Caki2 (cell line): ENCODE measurements at places on chromosomes 2 and 18.

- DNase-seq: no peak
Measured at GRCh38 chr18:13447621-13448334, 229.2 kb downstream of the LDLRAD4 start.

GRCh38 chr2:64277101-64277849, 133.1 kb upstream of the PELI1 start:
- DNase-seq: peak; percentile 53

DNA sequence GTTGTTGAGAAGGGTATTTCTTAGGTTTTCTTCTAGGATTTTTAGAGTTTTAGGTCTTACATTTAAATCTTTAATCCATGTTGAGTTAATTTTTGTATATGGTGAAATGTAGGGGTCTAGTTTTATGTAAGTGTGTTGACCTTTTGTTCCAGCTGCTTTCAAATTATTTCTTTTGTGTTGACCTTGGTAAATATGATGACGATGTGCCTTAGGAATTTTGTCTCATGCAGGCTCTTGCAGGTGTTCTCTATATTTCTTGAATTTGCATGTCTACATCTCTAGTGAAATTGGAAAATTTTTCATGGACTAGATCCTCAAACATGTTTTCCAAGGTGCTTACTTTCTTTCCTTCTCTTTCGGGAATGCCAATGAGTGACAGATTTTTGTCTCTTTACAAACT, 1609.3 kb upstream of the ZEB2 start:
- no peak for DNase-seq

DNA sequence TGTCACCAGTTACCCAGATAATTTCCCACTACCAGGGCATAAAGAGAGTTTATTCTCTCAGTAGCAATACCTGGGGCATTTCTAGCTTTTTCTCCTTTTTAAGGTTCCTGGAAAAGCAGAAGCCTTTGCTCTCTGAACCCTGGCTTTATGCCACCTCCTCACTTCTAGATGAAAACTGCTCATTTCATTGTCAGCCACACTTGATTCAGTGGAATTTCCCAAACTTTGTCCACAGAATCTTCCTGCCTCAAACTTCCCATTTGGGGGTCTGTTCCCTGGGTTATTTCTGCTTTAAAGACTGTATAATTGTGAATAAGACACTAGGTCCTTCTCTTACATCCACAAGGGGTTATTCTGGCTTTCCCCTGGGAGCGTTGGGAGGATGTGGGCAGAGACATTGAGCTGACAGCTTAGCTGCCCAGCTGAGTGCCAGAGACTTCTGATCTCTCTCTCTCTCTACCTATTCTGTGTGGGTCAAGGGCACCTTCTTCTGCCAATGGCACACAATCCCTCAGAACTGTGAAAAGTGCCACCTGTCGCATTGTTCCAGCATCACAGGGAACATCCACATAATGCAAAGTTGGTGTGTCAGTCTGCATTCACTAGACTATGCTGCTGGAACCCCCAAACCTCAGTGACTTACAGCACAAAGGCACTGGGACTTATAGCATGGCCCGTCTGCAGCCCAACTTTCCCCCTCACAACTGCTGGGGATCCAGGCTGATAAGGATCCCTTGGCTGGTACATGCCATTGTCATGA, 19.9 kb upstream of the NRP2 start:
- no peak for DNase-seq

DNA sequence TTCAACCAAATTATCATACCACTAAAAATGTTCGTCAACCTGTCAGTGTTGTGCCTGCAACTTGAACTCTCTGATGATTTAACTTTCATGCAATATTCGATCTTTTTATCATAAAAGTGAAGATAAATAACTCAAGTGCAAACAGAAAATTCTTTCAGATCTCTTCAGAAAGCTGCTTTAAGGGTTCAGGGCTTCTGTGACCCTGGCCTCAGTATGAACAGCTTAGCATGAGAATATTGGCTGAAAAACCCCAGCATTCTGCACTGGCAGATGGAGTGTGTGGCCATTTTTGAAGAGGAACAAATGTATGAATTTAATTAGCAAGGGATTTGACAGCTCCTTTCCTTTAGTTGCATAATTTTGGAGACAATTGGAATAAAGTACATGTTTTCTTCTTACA, 851.4 kb upstream of the SOX11 start:
- no peak for DNase-seq

DNA sequence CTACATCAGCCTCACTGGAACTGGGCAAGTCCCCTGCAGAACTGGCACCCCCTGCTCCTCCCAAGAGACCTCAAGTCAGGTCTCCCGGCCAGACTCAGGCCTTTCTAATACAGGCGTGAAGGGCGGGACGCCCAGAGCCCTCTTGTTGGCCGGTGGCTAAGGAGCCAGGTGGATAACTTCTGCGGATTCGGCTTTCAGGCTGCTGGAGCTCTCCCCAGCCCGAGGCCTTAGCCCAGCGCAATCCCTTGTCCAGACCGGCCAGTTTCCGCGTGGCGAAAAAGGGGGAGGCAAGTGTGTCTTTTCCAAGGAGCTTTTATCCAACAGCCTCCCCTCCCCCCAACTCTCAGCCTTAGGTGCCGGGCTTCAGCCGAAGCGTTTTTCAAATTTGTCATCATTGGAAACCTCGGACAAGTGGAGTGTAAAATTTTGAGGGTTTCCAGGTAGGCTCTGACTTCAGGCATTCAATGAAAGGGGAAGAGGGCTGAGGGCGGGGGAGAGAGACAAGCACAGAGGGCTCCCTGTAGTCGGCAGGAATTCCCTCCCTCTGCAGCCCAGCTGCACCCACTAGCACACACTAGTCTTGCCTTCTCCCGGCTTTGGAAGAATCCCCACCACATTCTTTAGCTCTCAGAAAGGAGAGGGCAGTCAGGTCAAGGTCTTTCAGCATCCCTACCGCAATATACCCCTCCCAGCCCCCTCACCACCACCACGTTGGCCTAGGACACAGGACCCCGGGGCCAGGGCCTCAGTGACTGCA, 9.5 kb upstream of the SATB2 start:
- no peak for DNase-seq

GRCh38 chr2:25251071-25251421, 82.7 kb upstream of the POMC start:
- DNase-seq: no peak

GRCh38 chr2:101130081-101130480, 21.1 kb downstream of the TBC1D8 start:
- no peak for DNase-seq

DNA sequence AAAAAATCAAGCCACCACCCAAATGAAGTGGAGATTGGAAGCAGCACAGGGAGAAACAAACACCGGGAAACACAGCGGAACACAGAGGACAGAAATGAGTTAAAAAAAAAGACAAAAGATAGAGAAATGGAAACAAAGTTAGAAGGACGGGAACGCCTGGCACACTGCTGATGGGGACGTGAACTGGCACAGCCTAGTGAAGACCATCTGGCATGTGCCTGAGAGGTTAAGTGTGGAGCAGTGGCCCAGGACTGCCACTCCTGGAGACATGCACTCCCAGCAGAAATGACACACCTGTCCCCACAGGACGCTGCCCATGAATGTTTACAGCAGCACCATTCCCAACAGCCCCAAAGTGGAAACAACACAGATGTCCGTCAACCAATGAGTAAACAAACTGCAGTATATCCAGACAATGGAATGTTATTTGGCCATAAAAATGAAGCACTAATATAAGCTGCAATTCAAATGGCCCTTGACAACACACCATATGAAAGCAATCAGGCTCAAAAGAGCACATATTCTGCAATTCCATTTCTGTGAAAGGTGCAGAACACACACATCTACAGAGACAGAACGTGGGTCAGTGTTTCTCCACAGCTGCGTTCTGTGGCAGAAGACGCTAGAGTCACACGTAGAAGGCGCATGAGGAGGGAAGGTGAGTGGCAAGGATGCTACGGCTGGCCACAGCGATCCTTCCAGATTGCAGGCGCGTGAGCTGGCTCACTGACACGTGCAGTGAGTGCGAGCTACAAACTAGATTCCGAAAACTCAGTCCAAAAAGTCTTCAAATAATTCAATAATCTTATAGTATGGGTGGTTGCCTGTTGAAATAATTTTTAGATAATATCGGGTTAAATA, 24.6 kb downstream of the THAP4 start:
- no peak for DNase-seq

DNA sequence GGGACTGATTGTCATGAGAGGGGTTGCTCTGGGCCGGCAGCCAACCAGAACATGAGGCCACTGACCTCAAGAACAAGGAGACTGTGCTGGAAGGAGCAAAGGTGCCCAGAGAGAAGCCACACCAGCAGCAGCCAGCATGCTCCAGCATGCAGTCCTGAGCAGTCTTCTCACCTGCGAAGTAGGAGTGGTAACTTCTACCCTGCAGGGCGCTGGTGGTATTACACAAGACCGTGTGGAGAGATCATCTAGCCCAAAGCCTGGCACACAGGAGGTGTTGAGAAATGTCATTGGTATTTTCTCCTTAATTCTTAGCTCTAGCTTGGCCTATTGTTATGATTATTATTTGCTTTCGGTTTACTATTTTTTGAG, 132.7 kb downstream of the TSN start:
- DNase-seq: no peak

- DNase-seq: no peak
Measured at GRCh38 chr2:62524293-62524941, 18.4 kb upstream of the TMEM17 start.

DNA sequence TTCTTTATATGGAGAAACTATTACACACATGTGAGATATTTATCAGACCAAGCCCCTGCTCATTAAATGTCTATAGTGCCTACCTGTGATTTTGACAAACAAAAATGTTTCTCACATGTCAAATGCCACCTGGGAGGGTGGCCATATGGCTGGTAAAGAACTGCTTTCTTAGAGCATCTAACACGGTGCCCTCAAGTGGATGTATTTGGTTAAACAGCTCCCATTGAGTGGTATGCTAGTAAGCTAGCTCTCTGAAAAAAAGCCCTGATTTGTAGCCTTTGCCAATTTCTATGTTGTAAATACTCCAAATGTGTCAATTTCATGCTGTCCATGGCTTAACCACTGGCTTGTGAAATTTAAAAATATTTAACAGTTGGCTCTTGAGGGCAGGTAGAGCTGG, 94.6 kb downstream of the PMAIP1 start:
- no peak for DNase-seq

DNA sequence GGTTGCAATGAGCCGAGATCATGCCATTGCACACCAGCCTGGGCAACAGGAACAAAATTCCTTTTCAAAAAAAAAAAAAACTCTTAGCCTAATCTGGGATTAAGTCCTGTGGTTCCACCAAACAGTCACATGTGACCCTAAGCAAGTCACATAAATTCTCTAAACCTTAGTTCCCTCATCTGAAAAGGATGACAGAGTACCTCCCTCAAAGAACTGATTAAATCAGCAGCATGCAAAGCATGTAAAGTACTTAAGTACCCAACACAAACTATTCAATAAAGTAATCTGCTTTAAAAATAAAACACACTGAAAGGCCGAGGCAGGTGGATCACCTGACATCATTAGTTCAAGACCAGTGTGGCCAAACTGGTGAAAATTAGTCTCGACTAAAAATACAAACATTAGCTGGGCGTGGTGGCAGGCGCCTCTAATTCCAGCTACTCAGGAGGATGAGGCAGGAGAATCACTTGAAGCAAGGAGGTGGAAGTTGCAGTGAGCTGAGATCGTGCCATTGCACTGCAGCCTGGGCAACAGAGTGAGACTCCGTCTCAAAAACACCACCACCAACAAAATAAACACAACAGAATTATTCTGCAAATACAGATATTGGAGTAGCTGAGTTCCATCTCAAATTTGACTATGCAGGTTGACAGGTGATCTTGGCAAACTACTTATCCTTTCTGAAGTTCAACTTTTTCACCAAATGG, 7.0 kb downstream of the USP34 start:
- peak; percentile 56 for DNase-seq

- DNase-seq: no peak
Measured at GRCh38 chr2:186984481-186984880, 135.5 kb upstream of the ZSWIM2 start.

DNA sequence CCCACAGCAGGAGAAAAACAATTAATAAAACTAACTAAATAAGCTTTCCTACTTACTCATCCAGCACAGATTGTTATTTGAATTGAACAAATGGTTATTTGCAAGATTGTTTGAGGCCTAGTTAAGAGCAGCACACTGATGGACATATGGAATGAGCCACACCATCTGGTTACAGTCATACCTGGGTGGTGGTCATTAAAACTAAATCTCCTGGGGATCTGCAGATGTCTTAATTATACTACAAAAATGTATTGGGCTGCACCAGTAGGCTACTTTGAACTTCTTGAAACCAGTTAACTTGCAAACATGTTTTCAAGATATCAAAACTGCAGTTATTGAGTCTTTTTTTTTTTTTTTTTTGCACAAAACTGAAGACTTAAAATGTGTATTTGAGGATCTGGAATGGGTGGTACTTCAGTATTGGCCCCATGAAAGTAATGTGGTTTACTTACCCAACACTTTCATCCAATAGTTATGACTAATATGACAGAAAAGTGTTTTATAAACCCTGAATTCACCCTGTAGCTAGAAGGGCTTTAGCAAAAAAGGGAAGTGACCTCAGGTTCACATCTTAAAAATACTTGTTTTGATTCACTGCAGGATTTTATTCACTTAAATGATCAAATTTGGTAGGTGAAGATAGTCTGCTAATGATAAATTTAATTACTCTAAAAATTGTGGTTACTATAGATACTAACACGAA, 10.8 kb downstream of the AGFG1 start:
- DNase-seq: no peak

GRCh38 chr2:28224648-28225472, 167.8 kb upstream of the FOSL2 start:
- DNase-seq: no peak

- no peak for DNase-seq
Measured at GRCh38 chr2:197805715-197806633, 1.6 kb downstream of the PLCL1 start.

DNA sequence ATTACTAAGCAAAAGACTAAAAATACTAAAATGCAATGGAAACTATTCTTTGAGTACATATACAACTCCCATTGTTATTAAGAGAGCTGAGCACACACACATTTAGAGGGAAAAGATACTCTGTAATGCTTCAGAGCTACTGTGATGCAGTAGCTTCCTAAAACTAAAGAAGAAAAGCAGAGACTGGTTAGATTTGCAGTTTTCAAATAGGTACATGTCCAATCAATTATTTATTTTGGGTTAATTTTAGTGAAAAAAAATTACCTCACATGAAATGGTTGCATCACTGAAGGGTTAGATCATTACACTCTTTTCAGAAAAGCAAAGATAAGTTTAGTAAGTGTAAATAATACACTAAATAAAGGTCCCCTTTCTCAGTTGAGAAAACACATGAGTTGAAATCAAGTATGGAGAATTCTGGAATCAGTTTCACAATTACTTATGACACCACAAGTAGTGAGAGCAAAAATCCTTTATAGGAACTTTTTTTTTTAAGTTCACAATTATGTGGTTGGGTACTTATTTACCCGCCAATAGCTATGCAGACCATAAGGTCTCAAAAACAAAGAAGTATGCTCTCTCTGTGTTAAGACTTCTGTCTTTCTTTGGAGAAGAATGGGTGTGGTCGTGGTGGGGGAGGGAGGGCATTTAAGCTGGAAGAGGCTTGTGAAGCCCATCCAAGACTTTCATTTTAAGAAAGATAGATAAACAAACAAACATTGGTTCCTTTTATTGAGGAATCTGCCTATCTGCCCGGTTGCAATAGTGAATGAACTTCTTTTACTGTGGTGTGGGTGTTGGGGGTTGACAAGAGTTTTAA, 25.3 kb upstream of the SERTAD2 start:
- no peak for DNase-seq

- DNase-seq: no peak
Measured at GRCh38 chr18:29123706-29124530, 947.0 kb upstream of the CDH2 start.
